Immature natural killer cell (primary cell): ENCODE measurements at places on chromosomes 11 and 22.

DNA sequence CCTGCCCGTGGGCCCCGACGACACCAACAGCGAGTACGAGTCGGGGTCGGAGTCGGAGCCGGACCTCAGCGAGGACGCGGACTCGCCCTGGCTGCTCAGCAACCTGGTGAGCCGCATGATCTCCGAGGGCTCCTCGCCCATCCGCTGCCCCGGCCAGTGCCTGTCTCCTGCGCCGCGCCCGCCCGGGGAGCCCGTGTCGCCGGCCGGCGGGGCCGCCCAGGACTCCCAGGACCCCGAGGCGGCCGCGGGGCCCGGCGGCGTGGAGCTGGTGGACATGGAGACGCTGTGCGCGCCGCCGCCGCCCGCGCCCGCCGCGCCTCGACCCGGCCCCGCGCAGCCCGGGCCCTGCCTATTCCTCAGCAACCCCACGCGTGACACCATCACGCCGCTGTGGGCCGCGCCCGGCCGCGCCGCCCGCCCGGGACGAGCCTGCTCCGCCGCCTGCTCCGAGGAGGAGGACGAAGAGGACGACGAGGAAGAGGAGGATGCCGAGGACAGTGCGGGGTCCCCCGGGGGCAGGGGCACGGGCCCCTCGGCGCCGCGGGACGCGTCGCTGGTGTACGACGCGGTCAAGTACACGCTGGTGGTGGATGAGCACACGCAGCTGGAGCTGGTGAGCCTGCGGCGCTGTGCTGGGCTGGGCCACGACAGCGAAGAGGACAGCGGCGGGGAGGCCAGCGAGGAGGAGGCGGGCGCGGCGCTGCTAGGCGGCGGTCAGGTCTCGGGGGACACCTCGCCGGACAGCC lies 3.8 kb downstream of the MAPK8IP2 start:
- H3K4me3 ChIP-seq = no peak overlapping the region
- no peak overlapping the region for H3K27ac ChIP-seq
- peaks cover 20% of the 10 kb centered on the region for H3K27me3 ChIP-seq
- DNase-seq = no peak
- peaks cover 10% of the 10 kb centered on the region for H3K4me1 ChIP-seq
- peaks cover 3% of the 10 kb centered on the region for H3K36me3 ChIP-seq

DNA sequence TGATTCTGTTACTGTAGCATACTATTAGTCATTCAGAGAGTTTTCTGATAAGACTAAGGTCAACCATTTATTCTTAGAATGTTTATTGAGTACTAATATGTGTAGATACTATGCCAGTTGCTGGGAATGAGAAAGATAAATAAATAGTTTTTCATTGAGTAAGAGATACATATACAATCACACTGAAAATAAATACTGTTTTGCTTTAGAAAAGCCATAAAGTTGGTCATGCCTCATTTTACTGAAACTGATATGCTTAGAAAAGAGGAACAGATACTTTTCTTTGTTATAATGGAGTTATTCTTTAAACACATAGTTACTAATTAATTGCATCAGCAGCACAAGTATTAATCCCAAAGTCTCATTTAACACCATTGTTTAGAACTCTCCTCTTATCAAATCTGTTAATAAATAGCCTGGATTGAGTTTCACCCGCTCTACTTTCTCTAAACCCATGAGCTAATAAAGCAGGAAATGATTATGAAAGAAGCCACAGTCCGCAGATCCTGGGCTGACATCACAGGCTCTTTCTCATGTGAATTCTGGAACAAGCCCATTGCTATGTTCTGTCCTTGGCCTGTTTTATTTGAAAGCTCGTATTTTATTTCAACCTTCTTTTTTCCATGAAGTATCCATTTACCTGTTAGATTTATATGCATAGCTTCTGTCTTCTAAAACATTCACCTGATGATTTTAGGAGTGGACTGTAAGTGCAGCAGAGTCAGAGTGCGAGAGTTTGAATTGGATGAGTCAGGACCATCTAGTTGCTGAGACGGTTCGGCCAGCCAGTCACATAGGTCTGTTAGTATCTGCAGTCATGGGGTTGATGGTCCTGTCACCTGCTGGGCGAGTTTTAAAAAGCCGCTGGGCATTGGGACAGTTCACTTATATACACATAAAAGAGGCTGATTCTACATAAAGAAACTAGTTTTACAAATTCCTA lies 35.5 kb downstream of the PIWIL4 start:
- peaks cover 5% of the 10 kb centered on the region for H3K36me3 ChIP-seq
- no peak for DNase-seq
- H3K4me3 ChIP-seq = no peak overlapping the region
- no peak overlapping the region for H3K27ac ChIP-seq

DNA sequence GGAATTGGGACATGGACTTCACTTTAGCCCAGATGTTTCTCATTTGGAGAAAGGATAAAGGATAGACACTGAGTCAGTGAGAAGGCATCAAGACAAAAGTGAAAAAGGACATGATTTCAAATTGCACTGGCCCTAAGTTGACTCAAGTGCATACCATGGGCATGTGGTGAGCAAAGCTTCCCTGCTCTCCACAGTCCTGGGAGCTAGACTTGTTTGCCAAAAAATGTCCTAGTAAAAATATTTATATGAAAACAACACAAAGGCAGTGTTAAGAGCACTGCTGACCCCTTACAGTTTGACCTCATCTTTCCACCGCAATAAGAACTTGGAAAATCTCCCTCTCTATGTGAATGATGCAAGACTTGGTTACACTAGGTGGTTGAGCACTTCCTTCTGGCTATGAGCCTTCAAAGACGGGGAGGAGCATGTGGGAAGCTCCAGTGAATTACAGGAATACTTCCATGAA lies 46.5 kb upstream of the FIBIN start:
- no peaks in the 10 kb centered on the region for H3K36me3 ChIP-seq
- H3K4me1 ChIP-seq = no peaks in the 10 kb centered on the region
- H3K27ac ChIP-seq = no peak overlapping the region

DNA sequence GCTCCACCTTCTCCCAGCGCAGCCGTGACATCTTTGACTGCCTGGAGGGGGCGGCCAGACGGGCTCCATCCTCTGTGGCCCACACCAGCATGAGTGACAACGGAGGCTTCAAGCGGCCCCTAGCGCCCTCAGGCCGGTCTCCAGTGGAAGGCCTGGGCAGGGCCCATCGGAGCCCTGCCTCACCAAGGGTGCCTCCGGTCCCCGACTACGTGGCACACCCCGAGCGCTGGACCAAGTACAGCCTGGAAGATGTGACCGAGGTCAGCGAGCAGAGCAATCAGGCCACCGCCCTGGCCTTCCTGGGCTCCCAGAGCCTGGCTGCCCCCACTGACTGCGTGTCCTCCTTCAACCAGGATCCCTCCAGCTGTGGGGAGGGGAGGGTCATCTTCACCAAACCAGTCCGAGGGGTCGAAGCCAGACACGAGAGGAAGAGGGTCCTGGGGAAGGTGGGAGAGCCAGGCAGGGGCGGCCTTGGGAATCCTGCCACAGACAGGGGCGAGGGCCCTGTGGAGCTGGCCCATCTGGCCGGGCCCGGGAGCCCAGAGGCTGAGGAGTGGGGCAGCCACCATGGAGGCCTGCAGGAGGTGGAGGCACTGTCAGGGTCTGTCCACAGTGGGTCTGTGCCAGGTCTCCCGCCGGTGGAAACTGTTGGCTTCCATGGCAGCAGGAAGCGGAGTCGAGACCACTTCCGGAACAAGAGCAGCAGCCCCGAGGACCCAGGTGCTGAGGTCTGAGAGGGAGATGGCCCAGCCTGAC lies 2.5 kb downstream of the TSSC4 start:
- H3K27ac ChIP-seq = no peak overlapping the region
- H3K27me3 ChIP-seq = peaks cover 6% of the 10 kb centered on the region
- peaks cover 24% of the 10 kb centered on the region for H3K4me1 ChIP-seq

DNA sequence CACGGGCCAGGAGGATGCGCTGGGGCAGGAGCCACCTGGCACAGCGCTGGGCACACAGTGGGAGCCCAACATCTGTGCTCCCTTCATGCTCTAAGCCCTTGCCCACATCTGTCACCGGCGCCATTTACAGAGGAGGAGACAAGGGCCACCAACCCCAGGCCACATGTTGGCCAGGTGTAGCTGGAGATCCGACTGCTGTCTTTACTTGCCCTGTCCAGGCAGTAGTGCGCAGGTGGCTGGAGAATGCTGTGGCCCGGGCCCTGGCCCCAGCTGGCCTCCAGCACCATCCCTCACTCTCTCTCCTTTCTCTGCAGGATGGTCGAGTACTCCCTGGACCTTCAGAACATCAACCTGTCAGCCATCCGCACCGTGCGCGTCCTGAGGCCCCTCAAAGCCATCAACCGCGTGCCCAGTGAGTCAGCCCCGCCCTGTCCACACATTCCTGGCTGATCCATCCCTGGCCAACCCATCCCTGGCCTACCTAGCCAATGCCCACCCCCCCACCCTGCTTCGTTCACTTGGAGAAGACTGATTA lies 48.5 kb downstream of the CACNA1I start:
- peaks cover 9% of the 10 kb centered on the region for H3K36me3 ChIP-seq
- DNase-seq = no peak
- no peaks in the 10 kb centered on the region for H3K4me1 ChIP-seq
- no peak overlapping the region for H3K27ac ChIP-seq
- H3K4me3 ChIP-seq = no peak overlapping the region

GRCh38 chr11:13850231-13851005 lies 112.1 kb upstream of the SPON1 start:
- H3K27ac ChIP-seq = no peak overlapping the region
- no peaks in the 10 kb centered on the region for H3K4me1 ChIP-seq
- DNase-seq = no peak
